Muscle of leg (tissue), 16 donors: ENCODE measurements at places on chromosomes 3 and 15. TPM values are rescaled to one million over a fixed set of nuclear protein-coding genes. Genes with fewer than 3 reads are reported as not detected.
A peak's percentile ranks its signal among the peaks of the same experiment; 100 is the strongest.

HYKK gene
- 4.0 TPM for total RNA-seq

ARHGEF26 gene
- total RNA-seq = 13.3 TPM

EPHA3 gene
- 25.4 TPM for total RNA-seq

- DNase-seq = peak; percentile 96
Observed at GRCh38 chr3:129305592-129306091, 27.0 kb downstream of the HMCES start.

DNA sequence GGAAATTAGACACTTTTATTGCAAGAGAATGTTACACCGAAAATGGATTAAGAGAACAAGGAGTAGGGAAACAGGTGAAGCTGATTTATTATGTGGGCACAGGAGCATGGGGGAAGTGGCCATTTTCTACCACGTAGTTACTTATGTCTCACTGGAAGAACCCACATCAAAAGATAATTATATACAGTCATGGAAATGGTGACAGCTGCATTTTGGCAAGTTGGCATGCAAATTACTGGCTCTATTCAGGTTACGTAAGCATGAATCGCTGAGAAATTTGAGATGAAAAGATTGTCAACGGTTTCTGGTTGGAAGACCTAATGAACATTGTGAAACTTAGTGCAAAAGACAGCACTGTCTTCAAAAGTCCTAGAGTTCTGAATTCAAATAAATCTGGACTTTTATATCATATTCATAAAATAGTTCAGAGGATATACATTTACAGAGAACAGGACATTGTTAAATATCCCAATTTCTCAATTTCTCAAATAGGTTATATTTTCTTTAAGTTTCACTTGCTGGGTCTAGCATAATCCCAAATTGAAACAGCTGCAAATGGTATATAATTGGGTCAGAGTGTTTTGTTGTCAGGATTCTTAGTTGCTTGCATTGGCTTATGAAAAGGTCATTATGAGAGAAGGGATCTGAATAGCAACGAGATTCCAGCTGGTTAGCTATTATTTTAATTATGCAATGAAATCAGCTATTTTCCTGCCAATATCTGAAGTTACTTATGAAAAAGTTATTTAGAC lies 567.8 kb downstream of the ZPLD1 start:
- DNase-seq = peak; percentile 71

DNA sequence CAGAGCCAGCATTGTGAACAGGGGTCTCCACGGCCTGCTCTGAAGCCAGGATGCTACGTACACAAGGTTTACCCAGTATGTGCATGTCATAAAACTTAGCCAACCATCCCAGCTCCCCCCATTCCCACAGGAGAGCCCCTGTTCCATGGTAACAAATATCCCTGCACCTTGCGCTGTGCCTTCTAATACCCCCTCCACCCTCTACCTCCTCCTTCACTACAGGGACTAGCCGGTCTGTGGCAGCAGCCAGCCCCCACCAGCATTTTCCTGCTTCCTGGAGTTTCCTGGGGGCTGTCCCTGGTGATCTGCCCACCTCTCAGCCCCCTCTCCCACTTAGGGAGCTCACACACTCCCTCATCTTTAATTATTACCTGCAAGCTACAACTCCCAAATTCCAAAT lies 20.4 kb downstream of the ACSBG1 start:
- DNase-seq = no peak

GRCh38 chr3:29693863-29694262 lies 413.0 kb downstream of the RBMS3 start:
- DNase-seq = peak; percentile 77

GRCh38 chr3:39447637-39448483 lies 19.6 kb upstream of the MOBP start:
- peak; percentile 88 for DNase-seq

DNA sequence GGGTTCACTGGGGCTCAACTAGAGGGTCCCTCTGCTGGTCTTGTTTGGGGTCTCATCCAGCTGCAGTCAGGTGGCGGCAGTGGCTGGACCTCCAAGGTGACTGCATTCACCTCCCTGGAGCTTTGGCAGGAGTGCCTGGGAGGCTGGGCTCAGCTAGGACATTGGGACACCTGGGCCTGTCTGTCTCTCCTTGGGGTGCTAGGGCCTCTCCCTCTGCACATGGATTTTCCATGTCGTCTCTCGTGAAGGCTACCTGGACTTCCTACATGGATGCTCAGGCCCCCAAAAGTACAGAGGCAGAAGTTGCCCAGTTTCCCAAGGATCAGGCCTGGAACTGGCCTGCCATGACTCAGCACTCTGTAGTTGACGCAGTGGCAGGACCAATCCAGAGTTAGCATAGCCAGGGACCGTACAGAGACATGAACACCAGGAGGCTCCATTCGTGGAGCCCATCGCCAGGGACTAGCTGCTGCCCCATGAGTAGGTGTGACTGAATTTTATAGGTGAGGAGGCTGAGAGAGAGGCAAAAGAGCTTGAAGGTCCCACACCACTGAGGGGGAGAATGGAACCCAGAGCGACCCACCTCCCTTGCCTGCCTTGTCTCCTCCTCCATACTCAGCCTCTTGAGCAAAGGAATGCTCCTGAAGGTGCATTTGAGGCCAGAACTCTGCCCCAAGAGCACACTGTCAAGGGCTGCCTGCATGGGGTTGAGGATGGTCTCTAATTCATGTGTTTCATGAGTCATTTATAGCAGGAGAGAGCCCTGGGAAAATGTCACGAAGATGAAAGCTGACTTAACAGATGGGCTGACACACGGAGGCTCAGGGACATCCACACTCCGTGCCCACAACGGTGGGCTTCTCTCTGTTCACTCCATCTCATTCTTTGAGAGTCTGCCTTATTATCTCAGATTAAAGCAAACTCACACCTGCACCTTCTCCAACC lies 13.0 kb upstream of the ALDH1A3 start:
- DNase-seq = no peak

GRCh38 chr15:41620536-41621199 lies 39.5 kb upstream of the MGA start:
- no peak for DNase-seq

GRCh38 chr3:37103103-37103808 lies 71.1 kb downstream of the LRRFIP2 start:
- DNase-seq = no peak

- DNase-seq = no peak
Observed at GRCh38 chr15:40088929-40089755, 19.5 kb downstream of the BMF start.

DNA sequence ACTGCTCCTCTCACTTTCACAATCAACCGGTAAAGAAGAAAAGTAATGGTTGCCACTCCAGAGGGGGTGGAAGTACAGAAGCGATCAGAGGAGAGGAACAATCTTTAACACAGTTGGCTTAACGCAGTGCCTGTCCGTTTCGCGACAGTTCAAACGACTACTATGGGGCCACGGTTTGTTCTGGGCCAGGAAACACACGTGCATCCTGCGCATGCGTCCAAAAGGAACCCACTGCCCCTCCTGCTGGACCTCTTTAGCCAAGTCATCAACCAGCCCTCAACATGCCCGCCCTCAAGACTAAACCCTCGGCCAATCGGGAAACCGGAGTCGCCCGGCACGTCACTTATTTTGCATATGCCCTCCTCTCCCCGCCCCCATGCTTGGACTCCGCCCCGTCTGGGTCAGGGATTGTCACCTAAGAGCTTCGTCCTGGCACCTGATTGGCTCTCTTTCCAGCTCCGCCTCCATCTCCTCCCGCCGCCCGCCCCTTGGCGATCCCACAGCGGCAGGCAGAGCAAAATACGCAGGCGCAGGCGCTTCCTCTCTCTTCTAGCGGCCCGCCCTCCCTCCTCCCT lies 345 bp upstream of the CDV3 start:
- peak; percentile 100 for DNase-seq

GRCh38 chr3:27114684-27115083 lies 254.5 kb downstream of the NEK10 start:
- DNase-seq = no peak
